ENCODE measurements at places on chromosomes 4 and X.

DNA sequence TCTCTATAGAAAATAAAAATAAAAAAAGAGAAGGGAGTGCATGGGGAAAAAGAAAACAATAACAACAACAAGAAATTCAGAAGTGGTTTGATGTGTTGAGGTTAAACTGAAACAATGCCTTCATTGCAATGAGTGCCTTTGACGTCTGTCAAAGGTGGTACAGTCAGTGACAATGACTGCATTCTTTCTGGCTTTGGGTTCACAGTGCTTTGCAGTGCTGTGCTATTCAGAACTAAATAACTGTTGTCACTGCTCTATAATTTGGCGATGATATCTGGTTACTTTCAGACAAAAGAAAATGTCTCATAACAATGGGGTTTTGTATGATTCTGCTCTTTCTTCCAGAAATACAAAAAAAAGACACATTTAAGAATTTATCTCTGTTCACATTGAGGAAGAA, 488.6 kb upstream of the MAGEB2 start:
- DNase-seq = no peak

DNA sequence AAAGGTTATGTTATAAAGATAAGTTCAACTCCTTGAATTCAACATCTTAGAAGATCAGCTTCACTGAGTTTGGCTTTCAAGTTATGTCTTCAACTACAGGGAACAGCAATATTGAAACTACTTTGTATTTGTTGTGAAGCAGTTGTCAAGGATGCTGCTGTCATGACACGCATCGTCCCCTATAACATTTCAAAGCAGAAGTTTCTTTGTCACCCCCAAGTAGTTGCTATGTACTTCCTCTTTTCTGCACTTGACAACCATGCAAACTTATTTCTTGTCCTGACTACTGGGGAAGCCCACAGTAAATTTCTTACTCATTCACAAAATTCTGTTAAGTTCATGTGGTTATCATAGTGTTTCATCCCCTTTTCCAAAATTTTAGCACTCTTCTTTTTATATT, 14.3 kb downstream of the ANTXR2 start:
- no peak for DNase-seq

GRCh38 chrX:10016519-10017132, 49.5 kb downstream of the CLDN34 start:
- no peak for DNase-seq

GRCh38 chr4:85928775-85929591, 430.9 kb downstream of the MAPK10 start:
- no peak for DNase-seq

DNA sequence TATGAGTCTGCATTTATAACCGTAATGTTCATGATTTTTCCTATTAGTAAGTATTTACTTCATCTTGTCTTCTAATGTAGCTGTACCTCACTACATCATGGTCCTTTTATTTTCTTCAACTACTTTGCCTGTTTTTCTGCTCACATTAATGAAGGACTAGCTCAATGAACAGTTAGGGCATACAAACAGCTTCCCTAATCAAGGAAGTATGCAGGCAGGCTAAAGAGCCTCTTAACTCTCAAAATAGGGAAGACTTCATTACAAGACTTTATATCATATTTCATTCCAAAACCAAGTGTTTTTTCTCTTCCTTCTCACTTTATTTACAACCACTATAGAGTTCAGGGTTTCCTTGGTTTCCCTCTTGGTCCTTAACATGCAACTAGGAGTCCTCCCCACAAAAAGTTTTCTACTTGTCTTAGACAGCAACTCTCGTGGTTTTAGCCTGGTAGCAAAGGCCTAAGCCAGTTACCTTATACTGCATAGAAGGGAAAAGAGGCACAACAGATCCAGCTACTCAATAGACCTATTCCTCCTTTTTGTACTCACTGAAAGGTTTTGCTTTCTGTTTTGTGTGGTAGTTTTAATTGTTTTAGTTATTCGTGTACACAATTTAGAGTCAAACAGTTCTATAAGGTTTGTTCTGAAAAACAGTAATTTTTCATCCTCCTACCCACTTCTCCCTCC, 40.8 kb downstream of the SMIM14 start:
- DNase-seq = no peak

DNA sequence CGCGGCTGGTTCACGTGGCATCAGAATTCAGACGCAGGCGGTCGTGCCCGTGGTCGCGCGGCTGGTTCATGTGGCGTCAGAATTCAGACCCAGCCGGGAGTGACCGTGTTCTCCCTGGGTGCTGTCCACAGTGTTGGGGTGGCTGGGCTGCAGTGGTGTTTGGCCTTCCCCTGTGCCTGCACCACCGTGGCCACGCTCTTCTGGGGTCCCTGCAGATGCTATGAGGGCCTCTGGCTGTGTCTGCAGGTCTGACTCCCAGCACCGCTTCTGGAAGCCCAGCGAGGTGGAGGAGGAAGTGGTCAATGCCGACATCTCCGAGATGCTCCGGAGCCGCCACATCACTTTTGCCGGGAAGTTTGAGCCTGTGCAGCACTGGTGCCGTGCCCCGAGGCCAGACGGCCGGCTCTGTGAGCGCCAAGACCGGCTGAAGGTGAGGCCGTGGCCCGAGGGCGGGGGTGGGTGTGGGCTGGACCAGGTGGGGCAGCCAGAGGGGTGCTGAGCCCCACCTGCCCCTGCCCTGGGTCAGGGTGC, 26.4 kb downstream of the NKX1-1 start:
- DNase-seq = no peak

DNA sequence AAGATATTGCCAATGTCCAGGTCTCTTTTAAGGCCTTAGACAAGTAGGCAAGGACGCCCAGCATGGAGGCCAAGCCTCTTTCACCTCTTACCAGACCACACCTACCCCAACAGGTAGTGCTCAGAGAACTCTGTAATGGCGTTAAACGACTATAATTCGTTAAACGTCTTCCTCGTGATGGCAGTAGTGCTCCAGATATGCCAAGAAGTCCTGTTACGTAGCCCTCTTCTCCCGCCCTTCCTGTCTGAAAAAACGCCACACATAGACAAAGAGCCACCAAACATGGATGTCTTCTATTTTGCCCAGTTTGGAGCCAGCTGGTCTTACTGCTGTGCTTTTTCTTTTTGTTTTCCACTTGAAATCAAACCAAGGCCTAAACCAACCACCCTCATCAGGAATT, 190.7 kb downstream of the OR13H1 start:
- DNase-seq = no peak

DNA sequence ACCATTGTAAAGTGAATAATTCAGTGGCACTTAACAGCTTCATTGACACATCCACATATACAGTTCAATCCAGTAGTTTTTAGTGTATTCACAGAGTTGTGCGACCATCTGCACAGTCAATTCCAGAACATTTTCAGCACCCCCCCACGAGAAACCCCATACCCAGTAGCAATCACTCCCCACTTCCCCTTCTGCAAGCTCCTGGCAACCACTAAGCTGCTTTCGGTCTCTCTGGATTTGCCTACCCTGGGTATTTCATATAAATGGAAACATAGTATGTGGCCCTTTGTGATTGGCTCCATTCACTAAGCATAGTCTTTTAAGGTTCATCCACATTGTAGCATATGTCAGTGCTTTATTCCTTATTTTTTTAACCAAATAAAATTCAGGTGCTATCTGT, 10.0 kb downstream of the MSL3 start:
- DNase-seq = no peak

DNA sequence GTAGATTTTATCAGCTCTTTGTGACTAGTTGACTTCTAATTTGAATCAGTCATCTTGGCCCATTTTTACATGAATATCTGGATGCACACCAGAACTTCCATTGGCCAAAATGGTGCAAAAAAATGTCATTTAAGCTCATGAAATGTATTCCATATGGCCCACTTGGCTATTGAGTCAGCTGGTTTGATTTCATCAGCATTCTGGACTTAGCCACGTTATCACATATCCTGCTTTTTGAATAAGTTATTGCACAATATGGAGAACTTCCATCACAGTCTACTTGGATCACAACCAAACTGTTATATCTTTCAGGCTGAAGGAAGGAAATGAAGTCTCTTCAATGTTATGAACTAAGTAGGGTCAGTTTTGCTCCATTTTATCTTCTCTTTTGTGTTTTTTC, 640.6 kb downstream of the PCDH7 start:
- DNase-seq = no peak

GRCh38 chr4:122279670-122280069, 99.1 kb upstream of the ADAD1 start:
- DNase-seq = no peak

DNA sequence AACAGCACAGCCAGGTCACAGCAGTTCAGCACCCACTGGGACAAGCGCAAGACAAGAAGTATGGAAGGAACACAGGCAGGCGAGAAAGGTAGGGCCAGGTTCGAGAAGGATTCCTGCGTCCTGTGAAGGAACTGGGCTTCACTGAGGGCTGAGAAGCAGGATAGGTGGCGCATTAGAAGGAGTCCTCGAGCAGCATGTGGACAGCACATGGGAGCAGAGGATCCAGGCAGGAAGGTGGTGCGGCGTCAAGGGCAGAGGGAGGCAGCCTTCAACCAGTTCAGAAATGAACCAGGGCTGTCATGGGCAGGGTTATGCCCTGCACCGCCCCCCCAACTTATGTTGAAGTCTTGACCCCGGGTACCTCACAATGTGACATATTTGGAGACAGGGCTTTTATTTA, 30.8 kb upstream of the LAP3 start:
- no peak for DNase-seq

- DNase-seq = no peak
Observed at GRCh38 chr4:176306837-176307665, 12.7 kb upstream of the SPCS3 start.

GRCh38 chr4:14008494-14008893, 381.0 kb upstream of the BOD1L1 start:
- no peak for DNase-seq

- no peak for DNase-seq
Observed at GRCh38 chr4:167956676-167957075, 135.7 kb upstream of the ANXA10 start.

- no peak for DNase-seq
Observed at GRCh38 chr4:185033950-185034349, 15.7 kb downstream of the HELT start.

DNA sequence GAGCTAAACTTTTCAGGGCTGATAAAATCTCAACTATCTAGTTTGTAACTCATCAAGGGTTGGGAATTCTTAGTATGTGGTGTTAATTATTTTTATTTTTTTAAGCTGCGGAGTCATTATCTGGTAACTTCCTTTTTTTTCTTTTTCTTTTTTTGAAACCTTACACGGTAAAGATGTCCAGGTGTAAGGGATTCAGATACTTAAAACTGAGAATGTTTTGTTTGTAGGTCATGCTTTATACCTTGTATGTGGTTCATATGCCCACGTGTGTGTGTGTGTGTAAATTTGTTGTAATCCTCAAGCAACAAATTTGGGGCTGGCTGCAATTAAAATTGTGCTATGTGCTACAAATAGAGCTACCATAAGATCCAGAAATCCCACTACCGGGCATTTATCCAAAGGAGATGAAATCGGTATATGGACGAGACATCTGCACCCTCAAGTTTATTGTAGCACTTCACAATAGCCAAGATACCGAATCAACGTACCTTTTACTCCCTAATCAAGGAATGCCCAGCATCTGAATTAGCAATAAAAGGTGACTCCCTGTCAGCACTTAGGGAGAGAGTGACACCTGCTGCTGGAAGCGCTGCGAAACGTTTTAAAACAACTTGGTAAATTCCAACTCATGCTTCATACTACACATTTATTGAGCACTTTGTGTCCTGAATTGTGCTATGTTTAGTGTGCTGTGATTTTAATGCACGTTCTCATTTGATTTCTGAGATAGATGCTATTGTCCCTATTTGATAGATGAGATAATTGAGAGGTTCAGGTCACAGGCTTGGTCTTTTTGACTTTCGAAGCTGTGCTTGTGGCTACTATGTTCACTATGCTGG, 16.1 kb downstream of the MSMO1 start:
- DNase-seq = no peak

DNA sequence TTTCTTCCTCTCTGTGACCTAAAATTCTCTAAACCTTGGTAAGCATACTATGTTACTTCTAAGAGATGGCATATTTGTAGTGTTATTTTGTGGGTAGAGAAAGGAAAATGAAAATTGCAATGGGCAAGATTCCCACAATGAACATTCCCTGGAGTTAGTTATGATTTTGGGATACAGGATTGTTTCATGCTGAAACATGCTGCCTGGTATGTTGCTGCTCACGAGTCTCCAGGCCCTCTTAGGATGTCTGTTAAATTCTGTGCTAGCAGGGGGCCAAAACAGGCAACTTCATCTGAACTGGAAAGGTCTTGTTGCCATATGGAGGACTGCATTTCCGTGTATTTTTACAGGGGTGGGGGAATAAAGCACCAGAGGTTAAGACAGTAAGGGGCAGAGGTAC, 18.9 kb upstream of the MSMO1 start:
- no peak for DNase-seq

GRCh38 chr4:40966091-40966490, 216.3 kb downstream of the NSUN7 start:
- DNase-seq = no peak

DNA sequence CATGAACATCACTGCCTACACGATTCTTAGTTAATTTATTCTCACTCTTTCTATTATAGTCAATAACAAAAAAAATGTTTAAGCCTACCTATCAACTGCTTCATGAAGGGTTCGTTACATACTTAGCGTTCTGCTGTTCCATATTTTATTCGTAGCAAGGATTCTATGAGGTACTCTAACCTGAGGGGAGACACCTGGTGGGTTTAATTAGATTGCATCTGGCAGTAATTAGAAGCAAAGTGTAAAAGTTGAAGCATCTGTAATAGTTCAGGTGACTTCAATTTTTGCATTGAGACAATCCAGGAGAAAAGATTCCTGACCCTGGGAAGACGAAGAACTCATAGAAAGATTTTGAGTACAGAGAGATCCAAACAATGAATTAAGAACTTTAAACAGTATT, 1655.8 kb upstream of the TENM3 start:
- DNase-seq = no peak

DNA sequence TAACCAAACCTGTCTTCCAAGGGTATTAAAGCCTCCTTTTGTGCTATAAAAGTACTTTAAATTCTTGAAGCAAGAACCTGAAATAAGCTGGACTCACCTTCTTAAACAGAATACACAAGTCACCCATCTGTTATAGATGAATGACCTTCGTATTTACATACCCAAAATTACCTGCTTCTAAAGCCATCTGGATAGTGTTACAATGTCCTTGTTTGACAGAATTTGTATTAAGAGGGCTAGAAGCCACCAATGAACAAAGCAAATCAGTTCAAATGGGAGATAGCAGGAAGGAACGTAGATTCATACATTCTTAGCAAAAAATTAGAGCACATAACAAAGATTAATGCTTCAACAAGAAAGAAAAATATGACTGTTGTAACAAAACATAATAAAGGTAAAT, 33.7 kb upstream of the CCSER1 start:
- DNase-seq = no peak

- no peak for DNase-seq
Observed at GRCh38 chrX:73922856-73923455, 360.0 kb downstream of the CHIC1 start.

- DNase-seq = no peak
Observed at GRCh38 chrX:19964017-19964710, 26.7 kb downstream of the BCLAF3 start.

- DNase-seq = no peak
Observed at GRCh38 chr4:139018501-139018900, 2.9 kb downstream of the NOCT start.

- no peak for DNase-seq
Observed at GRCh38 chr4:47624031-47624441, 139.0 kb downstream of the ATP10D start.

GRCh38 chr4:84957514-84958420, 8.7 kb downstream of the WDFY3 start:
- DNase-seq = no peak
